ENCODE measurements at places on chromosomes 4 and X.

- no peaks in the 10 kb centered on the region for H3K36me3 ChIP-seq
- H3K27ac ChIP-seq: no peak within 1 kb of the TSS
- H3K27me3 ChIP-seq: no peaks in the 10 kb centered on the region
- no peaks in the 10 kb centered on the region for H3K4me1 ChIP-seq
- no peak within 1 kb of the TSS for H3K4me3 ChIP-seq
- no peak for DNase-seq
These were observed at the start of gene CHRNA9 for GRCh38 chr4:40334591-40335524. CHRNA9 (plus strand) TSS chr4:40335333; CDS start chr4:40335468, 135 bp downstream.

DNA sequence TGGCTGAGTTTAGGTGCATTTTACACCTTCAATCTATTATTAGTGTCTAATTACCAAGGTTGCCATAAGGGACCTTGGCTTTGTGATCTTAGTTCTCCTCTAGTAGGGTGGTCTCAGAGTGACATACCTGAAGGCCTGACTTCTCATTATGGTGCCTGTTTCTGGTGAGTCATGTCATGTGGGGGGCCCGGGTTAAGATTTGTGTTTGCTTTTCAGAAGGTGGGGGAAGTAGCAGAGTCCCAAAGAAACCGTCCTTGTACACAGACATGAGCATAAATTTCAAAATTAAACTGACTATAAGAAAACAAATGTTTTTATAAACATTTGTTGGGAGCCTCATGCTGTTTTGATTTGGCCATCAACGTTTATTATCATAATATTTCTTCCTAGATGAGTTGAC is 74.5 kb downstream of the HHIP start:
- DNase-seq: no peak
- no peak overlapping the region for H3K27ac ChIP-seq
- no peaks in the 10 kb centered on the region for H3K27me3 ChIP-seq
- H3K4me1 ChIP-seq: no peaks in the 10 kb centered on the region
- H3K36me3 ChIP-seq: no peaks in the 10 kb centered on the region

DNA sequence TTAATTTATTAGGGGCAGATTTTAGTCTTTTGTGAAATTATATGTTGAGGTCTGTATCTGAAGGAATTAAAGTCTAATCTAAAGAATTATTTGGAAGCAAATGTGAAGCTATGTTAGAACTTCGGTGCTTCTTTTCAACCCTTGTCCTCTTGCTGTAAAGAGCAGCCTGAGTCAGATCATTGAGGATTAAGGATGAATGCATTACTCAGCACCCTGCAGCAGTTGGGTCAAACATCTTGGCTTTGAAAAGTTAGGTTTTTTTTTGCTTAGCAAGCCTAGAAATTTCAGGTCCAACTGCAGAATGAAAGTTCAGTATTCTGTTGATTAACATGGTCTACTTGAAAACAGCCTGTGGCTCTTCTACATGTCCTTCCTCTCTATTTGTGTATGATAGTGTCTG is 57.6 kb downstream of the SLC4A4 start:
- H3K27me3 ChIP-seq: no peaks in the 10 kb centered on the region
- no peak overlapping the region for H3K27ac ChIP-seq
- DNase-seq: no peak
- no peak overlapping the region for H3K4me3 ChIP-seq
- H3K4me1 ChIP-seq: no peaks in the 10 kb centered on the region

DNA sequence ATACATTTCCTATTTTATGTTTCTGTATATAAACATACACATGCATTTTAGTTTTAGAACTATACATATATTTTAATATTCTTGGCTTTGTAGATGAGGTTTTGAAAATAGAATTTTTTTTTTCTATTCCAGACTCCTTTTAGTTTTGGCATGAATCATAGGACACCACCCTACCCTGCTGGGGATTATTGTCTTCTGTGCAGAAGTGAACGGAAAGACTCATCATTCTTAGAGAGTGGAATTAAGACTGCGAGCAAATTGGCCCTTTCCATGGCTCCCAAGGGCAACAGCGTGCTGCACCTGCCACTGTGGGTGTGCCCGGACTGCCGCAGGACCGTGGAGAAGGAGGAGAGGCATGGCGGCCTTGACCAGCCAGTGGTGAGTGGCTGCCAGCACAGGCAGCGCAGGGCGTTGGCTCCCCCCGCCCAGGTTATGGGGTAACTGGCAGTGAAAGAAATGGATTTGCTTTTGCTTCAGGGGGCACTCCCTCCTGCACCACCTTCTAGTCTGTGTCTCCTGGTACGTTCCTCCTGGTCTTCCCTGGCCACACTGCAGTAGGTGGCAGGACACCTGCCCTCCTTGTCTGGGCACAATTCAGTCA is 59.6 kb downstream of the FAM193A start:
- no peak overlapping the region for H3K4me3 ChIP-seq
- DNase-seq: no peak
- no peaks in the 10 kb centered on the region for H3K27me3 ChIP-seq
- peaks cover 33% of the 10 kb centered on the region for H3K36me3 ChIP-seq
- H3K27ac ChIP-seq: no peak overlapping the region

GRCh38 chr4:102439812-102440211 is 61.3 kb upstream of the NFKB1 start:
- H3K36me3 ChIP-seq: no peaks in the 10 kb centered on the region
- peak overlapping the region; percentile 67 for H3K27ac ChIP-seq

DNA sequence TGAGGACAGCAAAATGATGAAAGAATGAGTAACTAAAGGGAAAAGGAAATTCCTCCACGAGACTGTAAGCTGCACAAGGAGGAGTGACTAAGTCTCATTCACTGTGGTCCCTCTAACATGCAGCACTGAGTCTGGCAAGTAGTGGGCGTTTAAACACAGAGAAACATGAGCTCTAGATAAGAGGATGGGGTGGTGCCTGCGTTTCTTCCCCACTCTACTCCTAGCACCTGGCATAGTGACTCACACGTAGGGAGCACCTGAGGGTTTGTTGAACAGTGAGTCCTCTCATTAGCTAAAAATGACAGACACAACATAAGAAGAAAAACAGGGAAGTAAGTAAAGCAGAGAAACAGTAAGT is 105.8 kb upstream of the CBR4 start:
- no peak overlapping the region for H3K27ac ChIP-seq
- no peaks in the 10 kb centered on the region for H3K36me3 ChIP-seq
- H3K4me3 ChIP-seq: no peak overlapping the region
- H3K4me1 ChIP-seq: no peaks in the 10 kb centered on the region
- DNase-seq: no peak

DNA sequence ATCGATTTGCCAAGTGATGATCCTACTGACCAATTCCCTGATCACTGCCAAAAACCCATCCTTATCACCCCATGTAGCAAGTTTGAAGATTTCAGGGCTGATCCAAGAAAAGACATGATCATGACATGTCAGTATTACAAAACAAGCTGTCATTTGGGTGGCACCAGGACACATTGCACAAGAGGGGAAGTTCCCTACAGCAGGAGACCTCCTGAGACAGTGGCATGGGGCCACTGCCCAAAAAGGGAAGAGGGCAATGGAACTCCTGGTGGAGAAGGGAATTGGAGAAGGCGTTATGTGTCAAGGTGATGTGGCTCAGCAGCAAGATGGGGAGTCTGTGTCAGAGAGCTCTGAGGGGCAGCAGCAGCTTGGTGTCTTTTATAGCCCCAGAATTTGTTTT is 43.4 kb downstream of the ZNF182 start:
- H3K4me1 ChIP-seq: no peaks in the 10 kb centered on the region
- H3K27me3 ChIP-seq: no peaks in the 10 kb centered on the region
- DNase-seq: no peak
- no peak overlapping the region for H3K4me3 ChIP-seq
- H3K27ac ChIP-seq: no peak overlapping the region

- no peaks in the 10 kb centered on the region for H3K36me3 ChIP-seq
- no peak for DNase-seq
- no peaks in the 10 kb centered on the region for H3K4me1 ChIP-seq
These were observed 29.2 kb downstream of the EFHC2 start for GRCh38 chrX:44314259-44314734.

- H3K27ac ChIP-seq: no peak overlapping the region
- no peak for DNase-seq
- no peak overlapping the region for H3K4me3 ChIP-seq
- H3K4me1 ChIP-seq: no peaks in the 10 kb centered on the region
- H3K36me3 ChIP-seq: no peaks in the 10 kb centered on the region
These were observed 12.3 kb upstream of the XPNPEP2 start for GRCh38 chrX:129726307-129727111.

DNA sequence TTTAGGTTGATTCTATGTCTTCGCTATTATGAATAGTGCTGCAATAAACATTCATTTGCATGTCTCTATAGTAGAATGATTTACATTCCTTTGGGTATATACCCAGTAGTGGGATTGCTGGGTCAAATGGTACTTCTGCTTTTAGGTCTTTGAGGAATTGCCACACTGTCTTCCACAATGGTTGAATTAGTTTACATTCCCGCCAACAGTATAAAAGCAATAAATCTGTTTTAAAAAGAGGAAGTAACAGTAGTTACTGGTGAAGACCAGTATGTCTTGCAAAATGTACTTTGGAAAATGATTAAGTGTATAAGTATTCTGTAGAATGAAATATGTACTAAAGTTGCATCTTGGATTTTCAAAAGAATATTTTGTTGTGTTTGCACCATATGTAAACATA is 77.3 kb downstream of the SHROOM4 start:
- no peak overlapping the region for H3K27ac ChIP-seq
- DNase-seq: no peak
- H3K4me1 ChIP-seq: no peaks in the 10 kb centered on the region
- H3K36me3 ChIP-seq: no peaks in the 10 kb centered on the region
- no peak overlapping the region for H3K4me3 ChIP-seq
